Activated naive CD8-positive, alpha-beta T cell treated with anti-CD3 and anti-CD28 coated beads, Interleukin-2, amount 50 U/mL, for 16 hours (primary cell): ENCODE measurements at places on chromosomes 1 and 21.

- DNase-seq: no peak
These were observed 70.9 kb upstream of the HMCN1 start for GRCh38 chr1:185663332-185663731.

GRCh38 chr1:63892632-63893395 lies 119.0 kb downstream of the ROR1 start:
- no peak for DNase-seq

- DNase-seq: no peak
These were observed 310.9 kb downstream of the SIPA1L2 start for GRCh38 chr1:232319072-232319471.

GRCh38 chr1:9239622-9240401 lies 5.2 kb downstream of the H6PD start:
- no peak for DNase-seq

GRCh38 chr21:19011451-19011850 lies 607.9 kb upstream of the TMPRSS15 start:
- DNase-seq: no peak

DNA sequence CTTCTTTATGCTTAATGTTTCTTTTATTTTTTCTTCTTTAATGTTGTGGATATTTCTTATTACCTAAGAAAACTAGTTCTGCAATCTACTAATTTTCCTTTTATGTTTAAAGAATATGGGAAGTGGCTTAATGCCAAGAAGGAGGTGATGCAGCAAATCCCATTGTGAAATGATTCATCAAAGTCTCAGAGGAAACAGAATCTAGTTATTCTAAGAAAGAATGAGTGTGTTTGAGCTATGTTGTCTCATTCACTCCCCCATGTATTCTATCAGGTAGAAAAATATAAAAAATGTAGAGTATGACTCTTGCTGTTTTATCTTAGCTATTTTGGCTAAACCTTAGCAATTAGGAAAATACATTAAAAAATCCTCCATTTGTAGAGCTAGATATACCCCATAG lies 659.9 kb upstream of the RGS18 start:
- DNase-seq: no peak

GRCh38 chr1:24085546-24085945 lies 26.4 kb downstream of the MYOM3 start:
- no peak for DNase-seq

- DNase-seq: no peak
These were observed 20.9 kb upstream of the RHBDL2 start for GRCh38 chr1:38962560-38962959.

- DNase-seq: no peak
These were observed 170.1 kb upstream of the IRF2BP2 start for GRCh38 chr1:234780112-234780511.

GRCh38 chr21:42277593-42277992 lies 37.6 kb downstream of the TFF3 start:
- DNase-seq: no peak

GRCh38 chr1:240486611-240487010 lies 125.3 kb downstream of the GREM2 start:
- no peak for DNase-seq

GRCh38 chr1:61687901-61688300 lies 37.0 kb downstream of the TM2D1 start:
- DNase-seq: no peak

DNA sequence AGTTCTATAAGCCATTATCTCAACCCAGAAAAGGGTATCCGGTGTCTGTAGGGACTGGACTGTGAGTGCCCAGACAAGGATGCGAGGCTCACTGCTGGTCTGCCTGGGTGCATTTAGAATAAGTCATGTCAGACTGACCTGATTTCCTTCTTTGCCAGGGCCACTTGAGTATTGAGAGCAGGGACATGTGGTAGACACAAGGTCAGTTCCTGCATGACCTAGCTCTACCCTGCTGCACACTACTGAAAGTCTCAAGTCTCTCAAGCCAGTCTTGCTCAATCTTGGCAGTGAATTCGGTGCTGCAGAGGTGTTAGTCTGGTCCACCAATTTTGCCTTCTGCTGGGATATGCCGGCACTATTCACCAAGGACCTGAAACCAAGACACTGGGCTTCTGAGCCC lies 180.1 kb downstream of the C1orf94 start:
- DNase-seq: no peak

GRCh38 chr1:22808676-22809483 lies 98.2 kb downstream of the EPHB2 start:
- DNase-seq: no peak

DNA sequence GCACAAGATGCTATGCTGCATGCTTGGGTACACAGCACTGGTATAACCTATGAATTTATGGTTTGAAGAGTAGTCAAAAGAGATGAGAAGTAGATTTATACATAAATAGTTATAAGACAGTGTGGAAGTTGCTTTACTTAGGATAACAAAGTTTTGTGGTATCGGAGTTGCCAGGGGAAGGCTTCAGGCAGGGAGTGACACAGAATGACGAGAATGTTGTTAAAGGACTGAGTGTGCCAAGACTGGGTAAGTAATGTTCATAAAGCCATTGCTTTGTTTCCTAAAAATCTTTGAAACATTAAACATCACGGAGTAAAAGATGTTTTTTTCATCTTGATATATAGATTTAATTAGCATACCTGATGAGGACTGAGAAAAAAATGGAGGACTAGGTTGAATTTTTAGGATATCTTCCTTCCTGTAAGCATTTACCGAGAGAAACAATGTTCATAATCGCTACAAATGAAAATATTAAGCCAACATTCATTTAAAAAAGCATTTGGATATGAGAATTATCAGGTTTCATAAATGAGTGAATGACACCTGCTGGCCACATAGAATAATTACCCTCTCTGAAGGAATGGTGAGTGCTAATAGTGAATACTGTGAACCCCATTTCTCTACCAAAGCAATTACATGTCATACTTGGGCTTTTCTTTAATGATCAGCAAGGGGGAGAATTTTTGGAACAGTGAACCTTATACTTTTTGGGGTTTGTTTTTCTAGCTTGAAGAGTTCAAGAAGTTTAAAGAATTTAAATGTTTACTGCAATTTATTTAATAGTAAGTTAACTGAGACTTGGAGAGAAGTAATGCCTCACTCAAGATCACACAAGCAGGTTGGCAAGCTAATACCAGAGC lies 28.4 kb downstream of the EXTL2 start:
- no peak for DNase-seq

- no peak for DNase-seq
These were observed 72.0 kb upstream of the TARDBP start for GRCh38 chr1:10940451-10940804.

DNA sequence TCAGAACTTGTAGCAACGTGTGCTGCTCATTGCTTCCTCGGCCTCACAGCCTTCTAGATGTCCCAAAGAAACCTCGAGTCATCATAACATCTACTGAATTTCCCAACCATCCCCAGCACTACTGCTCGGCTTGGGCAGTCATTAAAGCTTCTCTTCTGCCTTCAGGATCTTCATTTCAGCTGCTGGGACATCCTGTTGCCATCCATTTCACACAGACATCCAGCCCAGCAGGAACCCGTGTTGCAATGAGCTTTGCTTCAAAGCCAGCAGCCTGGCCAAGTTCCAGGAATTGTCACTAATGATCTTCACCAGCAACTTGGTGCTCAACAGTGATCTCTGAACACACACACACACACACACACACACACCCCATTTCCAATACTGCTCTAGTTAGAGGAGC lies 18.5 kb downstream of the WLS start:
- no peak for DNase-seq

GRCh38 chr1:170470121-170470520 lies 61.8 kb upstream of the GORAB start:
- DNase-seq: no peak

DNA sequence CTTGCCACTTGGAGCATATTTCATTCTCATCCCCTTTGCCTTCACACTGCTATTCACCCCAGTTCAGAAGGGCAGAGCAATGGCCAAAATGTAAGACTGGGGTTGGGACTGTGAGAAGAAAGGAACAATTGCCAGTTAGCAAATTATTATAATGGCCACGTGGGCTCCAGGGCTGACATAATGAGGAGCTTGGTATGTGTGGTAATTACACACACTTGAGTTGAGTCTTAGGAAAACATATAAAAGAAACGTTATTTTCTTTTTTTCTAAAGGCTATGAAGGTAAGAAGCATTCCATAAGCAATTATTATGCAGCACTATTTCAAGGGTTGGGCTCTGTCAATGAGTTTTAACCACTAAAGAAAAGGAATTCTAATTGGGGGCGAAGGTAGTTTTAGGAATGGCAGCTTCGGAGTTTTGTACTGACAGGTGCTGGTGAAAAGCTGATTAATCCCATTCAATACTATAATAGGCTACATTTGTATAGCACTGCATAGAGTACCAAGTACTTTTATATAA lies 32.5 kb upstream of the BCL10 start:
- no peak for DNase-seq

- no peak for DNase-seq
These were observed 302.0 kb upstream of the ADGRL2 start for GRCh38 chr1:81498471-81499462.

- DNase-seq: no peak
These were observed 73.7 kb downstream of the LRRC8C start for GRCh38 chr1:89706700-89707012.

DNA sequence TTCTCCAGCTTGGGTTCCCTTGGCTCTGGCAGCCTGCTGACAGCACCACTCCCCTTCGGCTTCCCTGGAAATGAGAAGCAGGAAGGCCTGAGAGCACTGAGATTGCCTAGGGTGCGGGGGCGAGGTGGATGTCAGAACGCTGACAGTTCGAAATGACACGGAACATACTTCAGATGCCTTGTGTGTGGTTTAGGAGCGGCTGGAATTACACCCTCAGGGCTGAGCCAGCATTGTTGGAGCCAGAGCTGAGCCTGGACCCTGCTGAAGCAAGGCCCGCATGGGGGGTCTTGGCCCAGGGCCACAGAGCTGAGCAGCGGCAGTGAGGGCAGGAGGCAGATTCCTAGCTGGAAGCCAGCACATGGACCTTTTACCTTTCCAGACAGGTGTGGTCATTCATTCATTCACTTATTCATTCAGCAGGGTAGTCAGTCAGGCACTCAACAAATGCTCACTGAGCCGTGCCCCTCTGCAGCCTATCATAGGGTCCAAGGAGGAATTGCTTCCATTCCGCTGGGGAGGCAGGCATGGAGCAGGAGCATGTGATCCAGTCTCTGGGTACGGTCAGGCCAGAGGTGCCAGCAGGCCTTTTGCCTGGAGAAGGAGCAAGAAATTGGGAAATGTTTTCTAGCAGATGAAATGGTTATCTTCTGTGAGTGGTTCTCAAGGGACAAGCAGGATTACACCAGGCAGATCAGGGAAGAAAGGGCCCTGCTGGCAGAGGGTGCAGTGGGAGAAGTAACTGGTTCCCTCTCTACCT lies 6.6 kb upstream of the FOXE3 start:
- no peak for DNase-seq

- DNase-seq: no peak
These were observed 622 bp upstream of the APOA2 start for GRCh38 chr1:161223805-161224694.

DNA sequence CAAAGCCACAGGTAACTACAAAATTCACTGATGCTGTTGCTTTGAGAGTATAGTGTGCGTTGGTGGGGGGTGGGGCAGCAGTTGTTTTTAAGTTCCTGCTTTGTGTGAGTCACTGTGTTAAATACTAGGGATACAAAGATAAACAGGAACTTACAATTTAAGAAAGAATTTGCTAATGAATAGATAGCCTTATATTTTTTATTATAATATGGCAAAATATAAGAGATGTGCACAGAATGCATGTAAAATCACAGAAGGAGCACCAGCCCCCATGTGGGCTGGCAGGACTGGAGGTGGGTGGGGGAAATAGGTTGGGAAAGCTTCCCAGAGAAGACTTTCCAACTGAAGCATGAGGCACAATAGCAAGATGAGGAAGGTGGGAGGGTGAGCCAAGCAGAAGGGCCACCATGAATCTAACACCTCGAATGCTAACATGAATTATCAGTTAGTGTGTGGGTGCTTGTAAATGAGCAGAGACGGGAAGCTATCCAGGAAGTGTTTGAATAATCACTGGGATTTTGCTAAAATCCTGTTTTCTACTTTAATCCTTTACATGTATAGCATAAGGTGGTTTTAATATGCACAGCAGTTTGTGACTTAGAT lies 57.0 kb upstream of the RAVER2 start:
- no peak for DNase-seq

DNA sequence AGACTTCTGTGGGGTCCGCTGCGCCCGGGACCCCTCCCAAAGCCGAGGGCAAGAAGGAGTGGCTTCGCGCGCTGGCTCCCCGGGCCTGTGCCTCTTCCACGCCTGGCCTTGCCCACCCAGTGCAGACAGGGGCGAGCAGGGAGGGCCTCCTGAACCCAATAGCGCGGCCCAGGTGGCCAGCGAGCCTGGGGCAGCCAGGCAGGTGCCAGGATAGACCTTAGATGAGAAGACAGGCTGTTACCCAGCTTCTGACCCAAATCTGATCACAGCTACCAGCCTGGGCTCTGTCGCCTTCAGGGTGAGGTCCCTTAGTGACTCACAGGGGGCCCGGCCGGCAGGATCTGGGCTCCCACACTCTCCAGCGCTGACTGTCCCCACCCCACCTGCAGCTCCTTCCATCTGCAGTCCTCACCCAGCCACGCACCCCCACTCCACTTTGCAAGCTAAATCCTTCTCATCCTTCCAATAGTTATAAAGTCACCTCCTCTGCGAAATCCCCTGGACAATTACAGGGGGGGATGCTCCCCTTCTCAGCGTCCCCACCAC lies 9.6 kb downstream of the CLEC20A start:
- DNase-seq: no peak

DNA sequence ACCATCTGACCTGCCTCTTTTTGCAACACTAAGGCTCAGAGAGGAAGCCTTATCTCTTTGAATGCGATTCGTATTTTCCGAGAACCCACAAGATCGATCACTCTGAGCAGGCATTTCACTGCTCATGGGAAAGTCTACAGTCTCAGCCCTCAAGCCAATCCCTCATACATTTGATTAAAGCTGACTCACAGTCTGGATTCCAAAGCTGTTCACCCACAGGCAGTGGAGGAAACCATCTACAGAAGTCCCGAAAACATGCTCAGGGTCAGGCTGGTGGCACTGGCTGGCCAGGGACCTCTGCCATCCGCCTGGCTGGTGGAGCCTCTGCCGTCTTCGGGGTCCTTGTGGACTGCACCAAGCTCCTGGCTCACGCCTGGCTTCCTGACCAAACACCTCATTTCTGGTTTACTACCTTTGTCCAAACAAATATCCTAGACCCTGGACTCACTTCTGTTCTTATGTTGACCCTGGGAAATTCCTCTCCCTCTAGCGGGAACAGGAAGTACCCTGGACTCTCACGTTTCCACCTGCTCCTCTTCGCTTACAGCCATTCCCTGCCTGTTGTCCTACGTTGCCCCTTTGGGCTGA lies 650.0 kb downstream of the SMYD3 start:
- no peak for DNase-seq
